ENCODE measurements at places on chromosomes 6 and 20.

DNA sequence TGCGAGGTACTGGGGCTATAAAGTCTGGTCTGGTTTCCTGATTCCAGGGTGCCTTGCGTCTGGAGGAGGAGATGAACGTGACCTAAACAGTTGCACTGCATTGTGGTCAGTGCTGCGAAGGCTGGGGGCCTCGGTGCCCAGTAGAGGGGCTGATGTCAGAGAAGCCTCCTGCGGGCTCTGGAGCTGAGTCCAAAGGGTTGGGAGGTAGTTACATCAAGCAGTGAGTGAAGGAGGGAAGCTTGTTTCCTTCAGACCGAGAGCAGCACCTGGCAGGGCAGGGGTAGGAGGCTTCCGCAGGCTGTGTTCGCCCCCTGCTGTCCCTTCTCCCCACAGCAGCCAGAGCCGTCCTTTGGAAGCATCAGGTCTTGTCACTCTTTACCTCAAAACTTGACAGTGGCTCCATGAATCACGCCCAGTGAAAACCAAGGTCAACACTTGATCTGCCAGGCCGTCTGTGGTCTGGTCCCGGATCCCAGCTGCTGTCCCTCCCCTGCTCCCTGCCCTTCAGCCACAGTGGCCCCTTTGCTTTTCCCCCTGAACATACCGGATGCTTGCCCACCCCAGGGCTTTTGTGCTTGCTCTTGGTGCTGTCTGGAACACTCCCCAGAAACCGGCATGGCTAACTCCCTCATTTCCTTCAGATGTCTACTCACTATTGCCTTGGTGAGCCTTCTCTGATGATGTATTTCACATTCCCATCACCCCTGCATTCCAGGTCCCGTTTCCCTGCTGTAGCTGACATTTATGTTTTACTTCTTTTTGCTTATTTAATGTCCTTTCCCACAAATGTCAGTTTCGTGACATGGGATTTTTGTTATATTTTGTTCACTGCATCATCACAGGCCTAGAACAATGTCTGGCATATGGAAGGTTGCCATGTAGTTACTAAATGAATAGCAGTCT is 7.0 kb downstream of the DYNLRB1 start:
- DNase-seq = no peak

DNA sequence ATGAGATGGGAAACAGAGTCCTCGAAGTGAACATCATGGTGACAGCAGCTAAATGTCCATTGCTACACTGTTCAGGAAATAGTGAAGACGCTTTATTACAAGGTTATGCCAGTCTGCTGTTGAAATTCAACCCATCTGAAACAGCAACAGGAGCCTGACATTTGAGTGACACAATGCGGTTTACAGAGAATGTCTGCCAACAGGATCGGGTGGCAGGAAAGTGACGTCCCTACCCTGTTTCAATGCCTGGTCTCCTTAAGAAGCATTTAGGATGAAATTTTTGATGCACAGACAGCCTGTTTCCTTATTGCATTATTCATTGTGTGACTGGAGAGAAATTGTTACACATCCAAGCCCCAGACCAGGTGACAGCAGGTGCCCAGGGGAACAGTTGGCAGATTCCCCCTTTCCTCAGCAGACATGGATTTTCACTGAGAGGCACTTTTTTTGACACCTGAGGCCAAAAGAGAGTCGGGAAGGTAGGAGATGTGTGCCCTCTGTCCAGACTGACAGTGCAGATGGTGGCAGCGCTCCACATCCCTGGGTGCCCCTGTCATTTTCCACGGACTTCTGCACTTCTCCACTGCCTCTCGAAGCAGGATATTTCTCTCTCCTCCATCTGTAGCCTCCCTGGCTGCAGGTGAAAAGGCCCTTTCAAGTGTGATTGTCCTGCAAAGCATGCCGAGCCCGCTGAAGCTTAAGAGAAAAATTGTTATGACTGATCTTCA is 87.9 kb downstream of the BFSP1 start:
- no peak for DNase-seq

- DNase-seq = no peak
These were observed 41.7 kb upstream of the REV3L start for GRCh38 chr6:111524735-111525134.

GRCh38 chr20:19275630-19276071 is 63.2 kb downstream of the SLC24A3 start:
- DNase-seq = no peak

- DNase-seq = peak; percentile 11
These were observed 435 bp downstream of the ZSWIM3 start for GRCh38 chr20:45857882-45858216.

DNA sequence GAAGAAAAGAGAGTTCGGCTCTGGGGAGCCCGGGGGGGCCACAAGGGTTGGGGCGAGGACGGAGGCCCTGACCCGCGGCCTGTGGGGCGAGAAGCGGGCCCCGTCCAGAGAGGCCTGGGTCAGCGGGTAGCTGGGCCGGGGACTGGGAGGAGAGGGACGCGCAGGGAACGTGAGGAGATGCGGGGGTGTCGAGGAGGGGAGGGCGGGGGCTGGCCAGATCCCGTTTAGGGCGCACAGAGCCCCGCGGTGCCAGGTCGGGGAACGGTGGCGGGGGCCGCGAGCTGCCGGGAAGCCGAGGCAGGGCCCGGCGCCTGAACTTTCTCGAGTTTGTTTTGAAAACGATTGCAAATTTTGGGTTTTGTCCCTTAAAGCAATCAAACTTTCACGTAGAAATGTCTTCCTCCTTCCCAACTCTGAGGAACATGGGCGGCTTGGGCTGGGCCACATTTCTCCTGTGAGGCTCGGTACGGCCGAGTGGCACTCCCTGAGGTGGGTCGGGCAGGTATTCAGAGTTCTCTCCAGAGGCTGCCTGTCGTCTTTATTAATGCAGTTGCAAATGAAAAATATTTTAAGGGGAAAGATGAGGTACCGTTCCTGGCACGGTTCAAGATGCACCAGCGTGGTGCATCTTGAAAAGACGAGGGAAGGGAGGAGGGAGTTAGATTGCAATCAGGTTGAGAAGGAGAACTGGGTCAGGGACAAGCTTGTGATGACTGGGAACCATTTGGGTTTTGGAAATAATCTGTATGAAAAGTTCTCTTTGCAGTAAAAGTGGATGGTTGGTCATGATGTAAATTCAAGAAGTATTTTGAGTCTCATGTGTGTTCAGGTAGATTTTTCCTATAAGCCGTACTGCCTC is 972 bp downstream of the RNF8 start:
- no peak for DNase-seq

All from GF-D8 (cell line).